ENCODE measurements at places on chromosomes 7 and 10.

GRCh38 chr7:134212576-134213546 is 85.7 kb downstream of the LRGUK start:
- DNase-seq, result no peak

DNA sequence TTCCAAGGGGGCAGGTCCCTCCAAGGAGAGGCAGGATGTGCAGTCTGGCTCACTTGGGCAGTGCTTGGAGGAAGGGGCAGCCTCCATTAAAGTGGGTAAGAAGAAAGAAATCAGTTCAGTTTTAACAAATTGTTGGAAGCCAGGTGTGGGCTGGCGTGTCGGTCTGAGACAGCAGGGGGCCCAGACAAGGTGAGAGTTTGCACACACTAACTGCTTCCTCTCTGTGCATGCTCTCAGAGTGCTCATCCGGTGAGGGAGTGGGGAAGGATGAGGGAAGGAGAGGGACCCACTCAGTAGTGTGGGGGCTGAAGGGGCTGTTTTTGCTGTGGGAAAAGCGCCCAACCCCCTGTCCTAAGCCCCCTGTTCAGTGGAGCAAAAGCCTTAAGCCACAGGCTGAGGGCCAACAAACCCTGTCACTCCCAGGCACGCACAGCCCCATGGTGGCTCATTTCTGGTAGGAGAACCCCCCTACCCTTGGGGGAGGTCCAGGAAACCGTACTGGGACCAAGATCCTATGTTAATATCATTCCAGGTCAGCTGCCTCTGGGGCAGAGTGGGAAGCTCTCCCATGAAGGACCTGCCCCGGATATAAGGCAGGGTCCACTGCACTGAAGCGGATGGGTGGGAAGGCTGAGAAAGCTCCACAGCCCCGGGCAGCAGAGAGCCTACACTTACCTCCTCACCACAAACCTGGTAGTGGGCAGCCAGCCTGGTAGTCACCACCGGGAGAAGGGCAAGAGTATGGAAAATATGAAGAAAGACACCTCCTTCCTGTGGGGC is 5.1 kb upstream of the PCBD1 start:
- DNase-seq, result no peak

DNA sequence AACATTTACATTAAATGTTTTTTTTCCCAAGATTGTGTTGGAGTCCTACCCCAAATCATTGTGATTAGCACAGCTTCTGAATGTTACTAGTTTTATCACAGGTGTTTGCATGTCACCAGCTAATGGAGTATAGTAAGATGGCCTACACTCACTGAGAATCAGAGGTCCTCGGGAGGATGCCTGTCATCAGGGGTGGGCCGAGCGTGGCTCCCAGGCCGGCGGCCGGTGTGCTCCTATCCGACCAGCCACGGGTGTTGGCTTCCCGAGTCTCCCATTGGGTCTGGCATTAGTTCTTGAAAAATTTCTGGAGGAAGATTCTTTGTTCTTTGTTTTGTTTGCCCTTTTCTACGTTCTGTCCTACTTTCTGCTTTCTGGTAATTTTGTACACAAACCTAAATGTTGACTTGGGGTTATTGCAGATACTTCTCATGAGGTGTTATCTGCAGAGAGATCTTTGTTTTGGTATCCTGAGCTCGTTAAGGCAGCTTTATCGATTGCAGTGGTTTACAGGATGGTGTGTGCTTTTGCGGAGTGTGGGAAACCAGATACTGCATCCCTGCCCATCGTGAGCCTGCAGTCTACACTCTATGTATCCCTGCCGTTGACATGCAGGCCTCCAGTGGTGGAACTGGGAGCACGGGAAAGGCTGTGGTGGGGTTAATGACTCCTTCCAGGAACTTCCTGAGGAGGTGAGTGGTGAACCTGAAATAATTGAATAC is 67.3 kb upstream of the DNAJB6 start:
- no peak for DNase-seq

GRCh38 chr7:23016345-23017253 is 2.7 kb upstream of the HYCC1 start:
- no peak for DNase-seq

DNA sequence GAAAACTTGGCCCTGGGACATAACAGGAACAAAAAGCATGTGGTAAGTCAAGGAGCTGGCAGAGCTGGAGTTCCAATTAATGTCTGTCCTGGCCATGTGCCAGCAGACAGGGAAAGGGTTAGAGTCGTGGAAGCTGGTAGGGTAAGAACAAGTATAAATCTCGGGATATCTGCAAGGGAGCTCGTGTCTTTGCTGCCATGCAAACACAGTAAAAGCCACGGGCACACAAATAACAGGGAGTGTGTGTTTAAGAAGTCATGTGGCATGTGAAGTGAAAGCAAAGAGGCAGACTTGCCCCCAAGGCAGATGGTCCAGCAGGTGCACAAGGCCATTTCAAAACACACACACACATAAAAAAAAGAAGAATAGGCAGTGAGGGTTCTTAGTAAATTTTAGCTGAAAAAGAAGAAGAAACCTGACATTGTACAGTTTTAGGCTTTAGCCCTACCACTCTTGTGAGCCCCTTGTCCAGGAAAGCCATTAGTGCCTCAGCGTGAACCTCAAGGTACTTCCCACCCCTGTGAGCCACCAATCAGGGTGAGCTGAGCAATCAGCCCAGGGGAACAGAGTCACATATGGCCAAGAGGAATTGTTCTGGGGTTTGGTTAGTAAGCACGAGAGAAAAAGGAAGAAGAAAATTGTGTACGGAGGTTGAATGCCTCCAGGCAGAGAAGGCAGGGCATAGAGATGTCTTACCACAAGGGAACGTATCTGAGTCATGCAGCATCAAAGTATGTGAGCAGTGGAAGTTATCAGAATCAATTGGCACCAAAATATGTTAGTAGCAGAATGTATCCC is 32.8 kb upstream of the ARHGAP12 start:
- no peak for DNase-seq

DNA sequence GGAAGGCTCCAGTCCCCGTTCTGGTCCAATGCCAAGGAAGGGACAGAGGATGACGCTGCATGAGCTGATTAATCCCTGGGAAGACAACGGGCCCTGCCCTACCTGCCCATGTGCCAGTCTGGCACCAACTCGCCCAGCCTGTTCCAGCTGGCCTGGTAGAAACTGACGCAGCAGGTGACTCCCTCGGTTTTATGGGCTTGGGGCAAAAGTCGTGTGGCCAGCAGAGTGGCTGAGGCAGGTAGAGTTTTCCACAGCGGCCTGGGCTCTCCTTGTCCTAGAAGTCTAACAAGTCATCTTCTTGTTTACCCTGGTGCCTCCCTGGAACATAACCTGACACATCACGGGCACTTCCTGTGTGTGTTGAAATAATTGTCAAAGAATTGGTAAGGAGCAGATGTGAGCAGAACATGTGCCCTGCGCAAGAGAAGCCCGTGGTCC is 20.4 kb upstream of the LMTK2 start:
- no peak for DNase-seq

DNA sequence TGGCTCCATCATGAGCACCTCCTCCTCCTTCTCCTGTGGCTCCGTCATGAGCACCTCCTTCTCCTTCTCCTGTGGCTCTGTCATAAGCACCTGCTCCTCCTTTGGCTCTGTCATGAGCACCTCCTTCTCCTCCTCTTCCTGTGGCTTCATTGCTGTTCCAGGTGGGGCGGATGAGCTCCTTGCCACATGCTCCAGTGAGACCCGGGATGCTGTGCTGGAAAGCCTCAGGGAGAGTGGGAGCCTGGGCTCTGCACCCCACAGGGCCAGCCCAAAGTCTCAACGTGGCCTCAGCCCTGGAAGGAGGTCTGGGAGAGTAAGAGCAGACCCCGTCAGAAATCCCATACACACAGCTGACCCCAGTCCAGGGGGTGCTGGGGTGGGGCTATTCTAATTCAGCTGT is 380.7 kb downstream of the TCERG1L start:
- no peak for DNase-seq

- DNase-seq, result no peak
These were observed 38.9 kb downstream of the DNAJB12 start for GRCh38 chr10:72315611-72316385.

DNA sequence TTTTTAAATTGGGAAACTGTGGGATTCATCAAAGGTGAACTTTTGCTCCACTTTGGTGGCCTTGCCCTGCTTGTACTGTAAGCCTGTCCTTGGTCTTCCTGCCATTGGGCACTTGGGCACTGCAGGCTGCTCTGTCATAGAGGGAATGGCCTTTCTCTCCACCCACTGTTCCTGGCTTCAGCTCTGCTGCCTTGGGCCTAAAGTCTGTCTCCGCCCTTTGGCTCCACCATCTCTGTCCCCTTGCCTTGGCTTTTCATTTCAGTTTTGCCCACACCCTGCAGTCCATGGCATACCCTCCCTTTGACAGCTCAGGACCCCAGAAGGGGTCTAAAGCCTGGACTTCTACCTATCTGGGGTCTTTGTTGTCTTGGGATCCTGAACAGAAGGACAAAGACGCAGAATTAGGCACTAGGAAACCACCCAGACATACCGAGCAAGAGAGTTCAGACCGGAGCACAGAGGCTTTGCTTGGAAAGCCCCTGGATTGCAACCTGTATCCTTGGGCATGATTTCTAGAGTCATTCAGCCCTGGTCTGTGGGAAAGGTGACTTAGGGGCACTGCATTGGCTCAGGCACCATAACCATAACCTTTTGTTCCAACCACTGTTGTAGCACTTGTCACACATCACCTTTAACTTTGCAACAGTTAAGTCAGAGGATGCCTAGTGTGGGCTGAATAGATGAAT is 5.2 kb upstream of the ARHGAP22 start:
- no peak for DNase-seq

GRCh38 chr10:92751534-92751811 is 61.7 kb downstream of the HHEX start:
- no peak for DNase-seq

GRCh38 chr7:79877874-79878465 is 256.7 kb upstream of the GNAI1 start:
- no peak for DNase-seq

GRCh38 chr7:98137826-98138151 is 31.1 kb downstream of the LMTK2 start:
- no peak for DNase-seq

DNA sequence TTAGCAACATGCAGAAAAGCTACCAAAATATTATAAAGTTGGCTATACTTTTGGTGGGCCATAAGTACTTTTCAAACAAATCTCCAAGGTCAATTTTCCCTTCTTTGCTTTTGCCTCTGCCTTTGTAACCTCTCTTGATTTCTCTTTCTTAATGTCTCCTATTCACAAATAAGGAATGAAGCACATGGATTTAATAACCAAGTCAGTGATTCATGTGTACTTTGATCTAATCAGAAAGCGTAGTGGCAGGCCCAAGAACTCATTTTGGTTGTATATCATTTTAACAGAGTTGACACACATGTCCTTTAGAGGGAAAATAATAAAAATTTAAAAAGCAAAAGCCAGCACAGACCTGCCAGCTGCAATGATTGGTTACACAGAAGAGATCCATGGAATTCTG is 93.7 kb downstream of the FZD1 start:
- no peak for DNase-seq

- peak; percentile 43 for DNase-seq
These were observed 15.1 kb upstream of the NME8 start for GRCh38 chr7:37833107-37833817.

DNA sequence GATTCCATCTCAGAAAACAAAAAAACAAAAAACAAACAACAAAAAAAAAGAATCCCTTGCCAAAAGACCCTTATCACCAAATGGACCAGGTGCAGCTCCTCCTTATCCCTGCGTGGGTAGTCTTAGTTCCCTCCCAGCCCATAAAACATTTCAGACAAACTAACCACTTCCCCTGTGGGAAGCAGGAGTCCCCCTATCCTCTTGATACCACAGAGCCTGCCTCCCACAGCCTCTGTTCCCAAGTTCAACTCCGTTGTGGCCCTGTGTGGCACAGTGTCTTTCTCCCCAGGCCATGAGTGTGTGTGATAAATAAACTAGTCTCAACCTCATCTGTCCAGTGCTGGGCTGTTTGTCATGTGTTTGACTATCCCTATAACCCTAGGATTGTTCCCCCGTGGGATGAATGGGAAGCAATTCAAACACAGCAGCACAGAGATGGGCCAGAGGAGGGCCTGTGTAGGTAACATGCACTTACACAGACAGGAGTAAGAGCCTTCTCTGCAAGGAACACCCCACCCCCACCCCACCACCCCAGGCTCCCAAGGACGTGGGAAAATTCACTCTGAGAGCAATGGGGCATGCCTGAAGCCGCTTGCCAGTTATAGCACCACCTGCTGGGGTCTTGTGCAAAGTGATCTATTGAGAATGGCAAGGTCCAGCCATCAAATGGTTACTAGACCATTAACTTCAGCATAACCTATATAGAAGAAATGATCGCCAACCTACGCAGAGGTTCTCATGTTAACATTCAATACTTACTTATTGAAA is 147.1 kb upstream of the GHITM start:
- DNase-seq, result peak; percentile 6

GRCh38 chr10:98425511-98426352 is 10.8 kb upstream of the PYROXD2 start:
- peak; percentile 55 for DNase-seq

DNA sequence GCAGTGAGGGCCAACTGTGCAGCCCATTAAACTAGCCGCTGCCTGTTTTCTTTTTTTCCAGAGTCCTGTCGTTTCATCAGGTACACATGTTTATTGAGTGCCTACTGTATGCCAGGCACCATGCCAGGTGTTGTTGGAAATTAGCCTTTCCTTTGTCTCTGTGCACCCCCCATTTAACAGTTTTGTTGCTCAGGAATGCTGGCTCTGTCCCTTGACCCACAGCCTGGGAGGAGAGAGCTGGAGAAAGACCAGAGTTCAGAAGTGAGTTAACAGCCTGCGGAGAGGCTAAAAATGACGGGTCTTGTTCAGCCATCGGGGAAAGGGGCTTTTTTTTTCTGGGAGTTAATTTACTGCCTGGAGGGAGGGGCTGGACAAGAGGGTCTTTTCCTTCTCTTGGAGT is 1.3 kb downstream of the LRMDA start:
- DNase-seq, result no peak

GRCh38 chr7:117014673-117015133 is 61.4 kb downstream of the ST7 start:
- peak; percentile 21 for DNase-seq

DNA sequence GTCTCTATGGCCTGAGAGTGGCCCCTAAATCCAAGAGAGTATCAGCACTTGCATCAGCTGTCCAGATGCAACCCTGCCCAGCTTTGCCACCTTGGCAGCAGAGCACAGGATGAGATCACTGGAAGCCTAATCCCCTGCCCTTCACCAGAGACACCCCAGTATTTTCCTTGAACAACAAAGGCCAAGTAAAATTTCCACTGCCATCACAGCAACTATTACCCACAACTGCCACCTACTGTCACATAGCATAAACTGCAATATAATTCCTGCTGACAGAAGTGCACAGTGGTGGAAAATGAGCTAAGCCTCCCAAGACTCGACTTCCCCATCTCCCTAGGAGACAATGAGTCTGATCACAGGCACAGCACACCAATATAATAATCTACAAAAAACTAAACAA is 462.8 kb upstream of the ZWINT start:
- no peak for DNase-seq

DNA sequence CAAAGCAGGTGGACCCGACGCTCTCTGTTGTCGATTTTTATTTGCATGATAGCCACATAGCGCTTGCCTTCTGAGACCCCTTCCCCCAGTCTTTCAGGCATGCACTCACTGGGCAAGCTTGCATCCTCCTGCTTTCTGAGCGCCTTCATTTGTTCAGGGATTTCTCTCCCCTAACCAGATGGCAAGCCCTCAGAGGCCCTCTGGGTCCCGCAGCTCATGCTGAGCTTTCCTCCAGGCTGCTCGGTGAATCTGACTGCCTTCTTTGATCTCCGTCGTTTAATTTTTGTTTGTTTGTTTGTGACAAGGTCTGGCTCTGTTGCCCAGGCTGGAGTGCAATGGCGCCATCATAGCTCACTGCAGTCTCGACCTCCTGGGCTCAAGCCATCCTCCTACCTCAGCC is 58.8 kb downstream of the ITIH5 start:
- DNase-seq, result no peak

Data from stimulated activated CD4-positive, alpha-beta T cell treated with anti-CD3 and anti-CD28 coated beads, Interleukin-4, amount 100 ng/mL, for 24 hours (primary cell).